SK-N-SH (cell line): ENCODE measurements at places on chromosomes 16 and 17. TPM values are rescaled to one million over a fixed set of nuclear protein-coding genes. Genes with fewer than 3 reads are reported as not detected.

DNA sequence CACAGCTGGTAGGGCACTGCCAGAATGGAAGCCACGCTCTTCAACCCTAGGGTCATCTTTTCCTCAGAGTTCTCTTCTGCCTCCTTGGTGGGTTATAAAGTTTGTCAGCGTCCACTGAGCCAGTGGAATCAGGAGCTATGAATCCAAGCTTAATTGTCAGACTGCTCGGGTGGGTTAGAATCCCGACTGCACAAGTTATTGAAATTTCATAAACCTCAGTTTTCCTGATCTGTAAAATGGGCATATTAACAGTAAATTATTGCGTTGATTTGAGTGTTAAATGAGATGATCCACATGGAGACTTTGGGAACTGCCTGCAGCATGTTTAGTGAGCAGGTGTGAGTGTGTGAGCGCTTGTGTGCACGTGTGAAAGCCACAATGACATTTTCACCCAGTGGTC is 400.5 kb upstream of the CDH11 start:
- DNase-seq: no peak
- no peak overlapping the region for H3K4me3 ChIP-seq
- H3K27me3 ChIP-seq: no peaks in the 10 kb centered on the region
- no peaks in the 10 kb centered on the region for H3K36me3 ChIP-seq

- H3K27me3 ChIP-seq: peaks cover 95% of the 10 kb centered on the region
- DNase-seq: no peak
- no peaks in the 10 kb centered on the region for H3K36me3 ChIP-seq
- H3K4me1 ChIP-seq: no peaks in the 10 kb centered on the region
- H3K4me3 ChIP-seq: no peak overlapping the region
Observed at GRCh38 chr17:48547808-48548522, 3.1 kb upstream of the HOXB2 start.

DNA sequence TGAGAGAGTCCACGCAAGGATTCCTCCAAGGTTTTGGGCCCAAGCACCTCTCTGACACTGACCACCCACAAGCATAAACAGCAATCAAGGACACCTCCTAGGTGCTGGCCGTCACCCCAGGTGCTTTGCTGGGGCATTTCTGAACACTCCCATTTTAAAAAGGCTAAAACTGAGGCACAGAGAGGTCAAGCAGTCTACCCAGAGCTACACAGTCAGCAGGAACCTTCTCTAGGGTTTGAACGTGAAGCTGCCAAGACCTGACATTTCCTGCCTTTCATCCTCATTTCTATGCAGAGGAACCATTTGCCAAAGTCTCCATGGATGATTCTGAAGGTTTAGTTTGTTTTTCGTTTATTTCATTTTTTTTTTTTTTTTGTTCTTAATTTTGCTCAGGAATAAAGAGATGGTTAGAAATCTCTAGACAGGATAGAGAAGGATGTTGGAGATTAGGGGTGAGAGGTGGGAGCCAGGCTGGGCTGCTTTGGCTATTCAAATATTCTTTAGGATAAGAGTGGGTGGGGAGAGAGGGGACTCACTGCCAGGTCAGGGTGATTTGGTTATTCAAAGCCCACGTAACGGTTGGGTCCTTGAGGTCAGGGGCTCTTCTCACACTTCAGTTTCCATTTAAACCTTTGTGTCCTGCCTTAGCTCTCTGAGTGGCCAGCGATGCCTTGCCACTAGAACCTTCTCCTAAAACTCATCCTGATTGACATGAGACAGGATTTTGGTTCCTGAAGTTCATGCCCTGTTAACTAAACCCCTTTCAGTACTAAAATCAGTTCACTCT is 6.2 kb downstream of the PLCG2 start:
- no peak overlapping the region for H3K27ac ChIP-seq
- no peaks in the 10 kb centered on the region; the same call in 1 of the 2 replicates for H3K4me1 ChIP-seq
- H3K36me3 ChIP-seq: no peaks in the 10 kb centered on the region

GRCh38 chr17:17739388-17740066 is 58.3 kb downstream of the RAI1 start:
- no peaks in the 10 kb centered on the region for H3K36me3 ChIP-seq
- peaks cover 44% of the 10 kb centered on the region for H3K4me1 ChIP-seq
- DNase-seq: peak; percentile 78
- no peaks in the 10 kb centered on the region for H3K27me3 ChIP-seq

DNA sequence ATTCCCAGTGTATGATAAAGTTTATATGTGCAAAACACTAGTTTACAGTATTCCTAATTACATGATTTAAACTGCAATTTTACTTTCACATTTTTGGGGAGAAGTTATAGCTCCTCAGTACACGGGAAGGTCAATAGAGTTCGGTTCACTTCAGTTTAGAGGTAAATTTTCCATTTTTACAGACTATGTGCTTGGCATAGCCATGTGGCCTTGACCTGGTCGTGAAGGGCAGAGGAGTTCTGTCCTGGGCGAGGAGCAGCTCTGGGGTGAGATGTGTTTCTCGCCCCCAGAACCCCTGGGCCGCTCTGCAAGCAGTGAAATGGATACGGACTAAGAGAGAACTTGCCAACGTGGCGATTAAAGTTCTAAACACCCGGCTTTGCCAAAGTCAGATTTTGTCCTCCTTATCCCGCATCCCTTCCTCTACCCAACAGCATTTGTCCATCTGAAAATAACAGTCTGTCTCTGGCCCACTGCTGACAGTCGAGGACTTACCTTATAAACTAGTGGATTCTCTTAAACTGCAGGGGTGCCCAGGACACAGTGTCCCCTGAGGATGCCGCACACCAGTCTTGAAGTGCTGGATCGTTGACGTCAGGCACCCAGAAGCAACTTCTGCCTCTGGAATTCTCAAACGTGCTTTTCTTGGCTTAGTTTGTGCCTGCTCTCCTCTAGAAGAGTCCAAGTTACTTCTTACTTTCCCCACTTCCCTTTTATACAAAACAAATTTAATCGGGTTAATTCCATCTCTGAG is 1.5 kb upstream of the SIAH1 start:
- H3K4me1 ChIP-seq: peaks cover 14% of the 10 kb centered on the region; the same call in 1 of the 2 replicates
- H3K27me3 ChIP-seq: no peaks in the 10 kb centered on the region
- H3K36me3 ChIP-seq: no peaks in the 10 kb centered on the region
- H3K4me3 ChIP-seq: no peak overlapping the region

- H3K27ac ChIP-seq: peak overlapping the region; percentile 97
- no peak overlapping the region for H3K4me3 ChIP-seq
- H3K4me1 ChIP-seq: peaks cover 80% of the 10 kb centered on the region
Observed at GRCh38 chr17:81329927-81330883, 35.1 kb upstream of the SLC38A10 start.

- H3K4me1 ChIP-seq: peaks cover 14% of the 10 kb centered on the region; the same call in 1 of the 2 replicates
- H3K4me3 ChIP-seq: peak overlapping the region; percentile 82
- peak overlapping the region; percentile 80 for H3K27ac ChIP-seq
- peaks cover 34% of the 10 kb centered on the region for H3K36me3 ChIP-seq
- H3K27me3 ChIP-seq: no peaks in the 10 kb centered on the region
Observed at GRCh38 chr17:32445074-32445415, 735 bp downstream of the PSMD11 start.

DNA sequence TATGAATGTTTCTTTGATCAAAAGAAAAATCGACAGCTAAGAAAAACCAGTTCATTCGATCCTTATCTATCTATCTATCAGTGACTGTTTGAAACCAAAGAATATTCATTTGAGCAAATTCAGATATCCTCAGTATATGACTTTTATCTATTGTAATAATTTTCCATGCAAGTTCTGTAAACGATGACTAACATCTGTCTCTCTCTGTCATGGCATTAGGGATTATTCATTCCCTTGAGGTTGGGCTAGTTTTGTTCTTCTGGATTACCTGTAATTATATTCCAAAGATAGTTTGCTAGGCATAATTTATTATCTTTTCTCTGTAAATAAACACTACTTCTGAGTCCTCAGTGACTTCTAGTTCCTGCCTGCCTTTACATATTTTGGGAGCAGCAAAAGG is 497.7 kb upstream of the CDH11 start:
- no peaks in the 10 kb centered on the region for H3K36me3 ChIP-seq
- H3K27ac ChIP-seq: peak overlapping the region; percentile 53; the same call in 1 of the 2 replicates
- H3K4me1 ChIP-seq: peaks cover 9% of the 10 kb centered on the region
- H3K4me3 ChIP-seq: no peak overlapping the region

DNA sequence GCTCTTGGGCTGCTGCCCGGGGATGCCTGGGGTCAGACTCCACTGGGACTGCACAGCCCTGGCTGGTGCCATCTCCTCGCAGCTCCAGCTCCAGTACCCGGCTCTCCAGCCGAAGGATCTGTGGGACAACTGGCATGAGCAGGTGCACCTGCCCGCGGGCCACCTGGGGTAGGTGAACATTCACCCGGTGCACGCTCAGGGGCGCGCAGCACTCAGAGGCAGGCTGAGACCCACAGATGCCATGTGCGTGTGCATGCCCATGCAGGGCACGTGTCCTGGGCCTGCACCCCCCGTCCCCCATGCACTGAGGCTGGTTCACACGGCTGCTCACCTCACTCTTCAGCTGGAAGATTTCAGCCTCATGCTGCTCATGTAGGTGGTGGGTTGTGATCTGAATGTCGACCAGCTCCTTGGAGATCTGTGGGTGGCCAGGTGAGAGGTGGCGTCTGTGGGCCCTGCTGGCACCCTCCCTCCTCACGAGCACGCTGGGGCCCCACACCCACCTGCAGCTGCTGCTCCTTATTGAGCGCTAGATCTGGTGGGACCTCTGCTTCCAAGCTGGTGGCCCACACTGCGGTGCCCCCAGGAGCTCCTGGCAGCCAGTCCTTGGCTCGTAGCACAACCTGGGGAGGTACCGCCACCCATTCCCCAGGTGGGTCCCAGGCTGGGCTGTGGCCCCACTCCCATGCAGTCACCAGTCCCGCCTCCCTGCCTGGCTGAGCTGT is 618 bp downstream of the CCDC78 start:
- no peak overlapping the region; the same call in 1 of the 2 replicates for H3K27ac ChIP-seq
- H3K4me3 ChIP-seq: no peak overlapping the region
- no peak for DNase-seq

DNA sequence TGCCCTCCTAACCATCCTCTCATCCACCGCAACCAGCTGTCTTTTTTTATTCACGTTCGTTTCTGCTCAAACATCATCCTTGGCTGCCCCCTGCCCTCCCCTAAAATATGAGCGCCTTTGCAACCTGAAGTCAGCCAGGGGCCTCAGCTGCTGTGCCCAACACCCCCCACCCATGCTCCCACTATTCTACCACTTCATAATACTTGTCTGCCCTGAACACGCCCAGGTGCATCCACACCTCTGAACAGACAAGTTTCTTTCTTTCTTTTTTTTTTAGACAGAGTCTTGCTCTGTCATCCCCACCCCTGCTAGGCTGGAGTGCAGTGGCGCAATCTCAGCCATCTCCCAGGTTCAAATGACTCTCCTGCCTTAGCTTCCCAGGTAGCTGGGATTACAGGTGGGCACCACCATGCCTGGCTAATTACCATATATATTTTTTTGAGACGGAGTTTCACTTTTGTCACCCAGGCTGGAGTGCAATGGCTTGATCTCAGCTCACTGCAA is 26.9 kb downstream of the CEP295NL start:
- peaks cover 5% of the 10 kb centered on the region; the same call in 1 of the 2 replicates for H3K36me3 ChIP-seq
- H3K4me1 ChIP-seq: peaks cover 28% of the 10 kb centered on the region
- H3K27me3 ChIP-seq: no peaks in the 10 kb centered on the region
- no peak for DNase-seq

- no peak overlapping the region for H3K4me3 ChIP-seq
- H3K36me3 ChIP-seq: no peaks in the 10 kb centered on the region
- H3K4me1 ChIP-seq: no peaks in the 10 kb centered on the region
- no peak overlapping the region for H3K27ac ChIP-seq
- DNase-seq: no peak
- no peaks in the 10 kb centered on the region for H3K27me3 ChIP-seq
Observed at GRCh38 chr16:88616736-88617135, 21.6 kb upstream of the IL17C start.

GRCh38 chr16:81530814-81531213 is 86.2 kb downstream of the CMIP start:
- no peak for DNase-seq
- no peak overlapping the region for H3K4me3 ChIP-seq
- no peak overlapping the region for H3K27ac ChIP-seq
- no peaks in the 10 kb centered on the region for H3K27me3 ChIP-seq

ITGA2B gene
- polyA plus RNA-seq: 1.3 and 1.9 TPM in 2 replicates

HOXB1 gene
- polyA plus RNA-seq: not detected in 2 replicates

CFAP119 gene
- 28.4 and 36.5 TPM in 2 replicates for polyA plus RNA-seq

GSDMA gene
- polyA plus RNA-seq: not detected in 2 replicates
